Natural killer cell (primary cell): ENCODE measurements at places on chromosomes 5 and 9. TPM values are rescaled to one million over a fixed set of nuclear protein-coding genes. Genes with fewer than 3 reads are reported as not detected.
A peak's percentile ranks its signal among the peaks of the same experiment; 100 is the strongest.

DNA sequence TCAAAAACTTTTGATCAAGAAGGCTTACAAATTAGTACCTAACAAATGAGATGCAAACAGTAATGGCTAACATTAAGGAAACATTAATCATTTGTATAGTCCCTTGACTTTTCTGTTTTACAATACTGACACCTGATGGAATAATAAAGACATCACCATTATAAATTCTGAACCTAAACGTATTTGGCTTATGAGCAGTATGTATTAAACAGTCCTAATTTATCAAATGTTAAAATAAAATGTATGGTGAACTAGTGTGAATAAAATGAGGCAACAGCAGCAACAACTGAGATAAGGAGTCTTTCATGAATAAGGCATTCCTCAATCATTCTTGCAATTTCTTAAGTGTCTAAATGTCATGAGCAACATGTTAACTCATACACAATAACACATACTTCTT, 6.0 kb downstream of the PUM3 start:
- peak; percentile 6 for DNase-seq

DNA sequence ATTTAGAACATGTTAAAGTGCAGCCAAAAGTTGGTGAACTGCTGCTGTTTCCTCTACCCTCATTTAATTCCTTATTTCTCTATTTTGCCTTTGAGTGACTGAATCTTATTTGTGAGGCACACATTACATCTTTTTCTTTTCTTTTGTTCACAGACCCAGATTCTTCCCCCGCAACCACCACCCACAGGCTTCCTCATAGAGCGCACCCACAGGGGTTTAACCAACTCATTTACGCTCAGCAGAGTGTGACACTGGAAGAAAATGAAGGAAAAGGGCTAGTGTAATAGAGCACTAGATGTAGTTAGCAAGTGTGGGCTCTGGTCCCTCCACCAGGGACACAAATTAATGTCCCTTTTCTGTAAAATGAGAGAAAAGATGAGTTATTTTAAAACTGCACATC, 200.7 kb downstream of the PARP8 start:
- no peak for DNase-seq

DNA sequence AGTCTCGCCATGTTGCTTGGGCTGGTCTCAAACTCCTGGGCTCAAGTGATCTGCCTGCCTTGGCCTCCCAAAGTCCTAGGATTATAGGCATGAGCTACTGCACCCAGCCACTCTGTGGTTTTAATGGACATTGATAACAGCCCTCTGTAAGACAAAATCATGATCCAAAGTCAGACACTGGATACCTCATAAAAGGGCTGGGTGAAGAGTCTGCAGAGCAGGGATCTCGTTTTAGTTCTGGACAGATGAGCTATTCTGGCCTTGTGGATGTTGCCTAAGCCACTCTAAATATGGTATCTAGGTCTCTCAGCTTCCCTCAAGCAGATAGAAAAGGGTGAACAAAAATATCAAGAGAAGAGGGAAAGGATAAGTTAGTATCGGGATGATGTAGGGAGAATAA, 133.4 kb upstream of the OSMR start:
- no peak for DNase-seq

DNA sequence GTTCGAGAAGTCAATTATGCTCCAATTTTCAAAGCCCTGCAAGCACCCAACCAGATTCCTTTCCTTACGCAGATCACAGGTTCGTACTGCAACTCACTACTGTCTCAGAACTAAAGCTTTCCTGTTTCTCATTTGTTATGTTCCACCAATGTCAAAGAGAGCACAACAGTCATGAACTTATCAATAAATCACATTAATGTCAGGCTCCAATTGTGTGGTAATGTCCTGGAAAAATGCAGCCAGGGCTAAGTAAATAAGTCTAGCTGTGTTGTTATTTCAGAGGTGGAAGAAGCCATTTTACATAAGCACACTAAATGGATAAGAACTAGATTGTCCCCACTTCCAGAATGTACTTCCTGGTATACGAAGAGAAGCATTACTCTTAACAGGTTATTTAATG, 488.6 kb upstream of the PTGER4 start:
- DNase-seq, result no peak

DNA sequence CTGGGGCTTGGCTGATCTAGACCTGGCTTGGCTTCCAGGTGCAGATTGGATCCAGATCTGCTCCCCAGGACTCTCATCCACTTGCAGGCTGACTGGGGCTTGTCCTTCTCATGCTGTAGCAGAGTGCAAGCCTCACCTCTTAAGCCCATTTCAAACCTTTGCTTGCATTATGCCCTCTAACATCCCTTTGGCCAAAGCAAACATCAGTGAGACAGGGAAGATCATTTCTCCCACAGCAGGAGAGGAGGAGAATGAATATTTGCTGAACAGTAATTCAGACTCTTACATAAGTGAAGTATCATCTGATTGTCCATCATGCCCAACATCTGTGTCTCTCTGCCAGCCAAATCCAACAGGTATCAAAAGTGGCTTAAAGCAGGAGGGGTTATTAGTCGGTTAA, 194.9 kb downstream of the C9orf152 start:
- DNase-seq, result no peak

DNA sequence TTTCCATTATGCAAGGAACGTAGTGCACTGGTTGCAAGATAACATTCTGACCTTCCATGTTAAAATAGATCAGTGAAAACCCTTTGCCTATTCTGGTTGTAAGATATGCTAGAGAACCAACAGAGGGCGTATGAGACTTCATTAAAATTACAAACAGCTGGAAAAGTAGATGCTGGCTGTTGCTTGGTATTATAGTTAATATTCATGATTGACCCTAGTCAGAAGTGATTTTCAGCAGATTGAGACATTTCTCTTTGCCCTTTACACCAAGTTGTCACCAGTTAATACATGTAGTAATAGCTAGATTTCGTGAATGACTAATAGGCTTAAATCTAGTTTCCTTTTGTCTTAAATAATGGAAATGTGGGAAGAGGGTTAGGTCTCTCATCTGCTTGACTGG, 13.8 kb upstream of the FGF18 start:
- DNase-seq, result no peak

- DNase-seq, result no peak
Measured at GRCh38 chr5:17069995-17070511, 134.0 kb upstream of the MYO10 start.

OR1J2 gene
- total RNA-seq, result not detected

DBH gene
- not detected for total RNA-seq

FEM1C gene
- 36.2 TPM for total RNA-seq

LRRC19 gene
- not detected for total RNA-seq
